ENCODE measurements at places on chromosomes 4 and X.

GRCh38 chr4:16617435-16617834 lies 281.0 kb downstream of the LDB2 start:
- no peak for DNase-seq

DNA sequence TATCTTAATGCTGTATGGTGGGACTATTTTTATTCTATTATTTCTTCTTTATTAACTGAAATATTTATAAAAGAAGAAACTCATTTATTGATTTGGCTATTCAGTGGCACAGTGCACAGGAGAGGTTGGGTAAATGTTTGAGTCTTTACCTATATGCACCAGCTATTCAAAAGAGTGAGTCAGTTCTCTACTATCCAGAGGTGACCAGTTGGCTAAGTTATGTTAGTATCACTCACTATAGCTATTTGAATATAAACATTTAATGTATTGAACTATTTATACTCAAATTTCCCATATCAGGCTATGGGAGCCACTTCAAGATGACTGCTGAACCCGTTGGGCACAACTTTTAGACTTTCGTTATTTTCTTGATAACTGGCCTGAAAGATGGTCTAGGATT lies 106.1 kb upstream of the VEGFC start:
- no peak for DNase-seq

- peak; percentile 66 for DNase-seq
Measured at GRCh38 chr4:1870328-1870577, 940 bp upstream of the NSD2 start.

DNA sequence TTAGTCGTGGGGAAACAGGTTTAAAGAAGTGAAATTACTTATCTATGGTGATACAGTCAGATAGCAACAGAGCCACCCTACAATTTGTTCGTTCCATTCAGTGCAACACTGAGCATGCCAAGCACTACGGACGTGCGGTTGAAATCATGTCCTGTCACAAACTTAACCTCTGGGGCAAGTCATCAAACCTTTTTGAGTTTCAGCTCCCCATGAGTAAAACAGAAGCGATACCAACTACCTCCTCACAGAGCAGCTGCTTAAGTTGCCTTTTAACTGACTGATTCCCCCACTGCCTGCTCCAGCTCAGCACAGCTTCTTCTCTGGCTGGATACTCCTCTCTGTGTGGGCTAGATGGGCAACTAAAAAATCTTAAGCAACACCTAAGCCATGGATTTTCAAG lies 36.0 kb downstream of the LHFPL1 start:
- DNase-seq: no peak

GRCh38 chr4:169418846-169419245 lies 148.1 kb upstream of the SH3RF1 start:
- no peak for DNase-seq

GRCh38 chr4:85187106-85187505 lies 220.6 kb upstream of the WDFY3 start:
- DNase-seq: no peak

DNA sequence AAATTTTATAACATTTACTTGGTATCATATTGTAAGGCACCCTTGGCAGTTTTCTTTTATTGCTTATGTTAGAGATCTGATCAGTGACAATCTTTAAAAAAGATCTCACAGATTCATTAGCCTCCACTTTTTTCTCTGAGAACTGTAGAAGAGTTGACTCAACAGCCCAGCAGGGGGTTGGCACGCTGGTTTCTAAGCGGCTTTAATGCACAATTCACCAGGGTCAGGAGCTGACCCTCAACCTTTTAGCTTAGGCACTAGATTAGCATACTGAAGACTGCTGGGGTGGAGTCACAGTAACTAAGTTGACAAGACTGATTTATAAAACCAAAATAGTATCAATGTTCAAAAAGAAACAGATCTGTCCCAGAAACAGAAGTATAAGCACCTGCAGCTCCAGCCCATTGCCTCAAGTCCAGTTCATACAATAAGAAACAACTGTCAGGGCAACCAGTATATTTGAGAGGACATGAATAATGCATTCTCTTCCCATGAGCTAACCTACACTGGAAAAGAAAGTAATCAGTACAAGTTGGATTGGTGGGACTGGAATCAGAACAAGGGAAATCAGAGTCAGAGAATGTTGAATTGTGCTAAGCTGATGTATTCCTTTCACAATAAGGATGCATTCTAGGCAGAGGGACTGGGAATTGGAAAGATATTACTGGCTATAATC lies 77.6 kb downstream of the PDE5A start:
- no peak for DNase-seq

GRCh38 chr4:43345323-43345925 lies 452.9 kb downstream of the GRXCR1 start:
- DNase-seq: no peak

DNA sequence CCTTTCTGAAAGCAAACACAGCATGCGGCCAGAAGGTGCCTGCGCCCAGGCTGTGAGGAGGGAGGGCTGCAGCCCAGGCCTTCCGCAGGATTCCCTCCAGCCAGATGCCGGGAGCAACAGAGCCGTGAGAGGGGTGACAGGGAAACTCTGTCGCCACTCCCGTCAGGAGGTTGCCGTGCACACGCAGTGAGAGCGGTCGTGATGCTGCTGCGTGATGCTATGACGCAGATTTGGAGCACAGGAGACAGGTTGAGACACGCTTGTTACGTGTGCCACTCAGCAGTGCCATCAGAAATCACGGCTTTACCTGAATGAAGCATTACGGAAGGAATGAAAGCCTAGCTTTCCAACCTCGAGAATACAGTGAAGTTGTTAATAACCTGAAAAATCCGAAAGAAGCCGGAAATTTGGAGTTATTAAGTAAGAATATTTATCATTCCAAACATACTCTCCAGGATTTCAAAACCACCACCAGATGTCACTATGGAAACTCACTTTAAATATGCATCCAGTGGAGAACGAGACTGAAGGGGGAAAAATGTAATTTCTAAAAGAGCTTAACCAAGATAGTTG lies 54.4 kb downstream of the FAT1 start:
- no peak for DNase-seq

DNA sequence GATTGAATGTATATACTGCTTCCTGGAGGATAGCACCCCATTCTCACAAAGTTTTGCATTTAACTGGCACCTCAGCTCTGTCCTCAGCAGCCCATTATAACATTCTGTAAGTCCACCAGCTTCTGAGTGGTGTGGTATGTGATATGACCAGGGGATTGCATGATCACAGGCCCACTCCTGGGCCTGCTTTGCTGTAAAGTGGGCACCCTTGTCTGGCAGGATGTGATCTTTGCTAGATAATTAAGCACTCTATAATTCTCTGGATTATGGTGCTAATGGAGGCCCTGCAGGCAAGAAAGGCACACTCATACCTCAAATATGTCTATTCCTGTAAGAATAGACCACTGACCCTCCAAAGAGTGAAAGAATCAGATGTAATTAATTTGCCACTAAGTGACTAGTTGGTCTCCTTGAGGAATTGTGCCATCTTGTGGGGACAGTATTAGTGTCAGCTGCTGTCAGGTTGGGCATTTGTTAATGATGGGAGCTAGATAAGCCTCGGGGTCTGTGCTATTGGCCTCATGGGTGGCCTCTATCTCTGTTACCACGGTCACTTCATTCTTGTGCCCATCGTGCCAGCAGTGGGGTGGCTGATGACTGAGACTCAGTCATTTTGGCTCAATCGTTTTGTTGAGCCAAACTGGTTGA lies 2.2 kb upstream of the CFI start:
- DNase-seq: no peak

GRCh38 chr4:149715822-149716585 lies 99.6 kb downstream of the IQCM start:
- no peak for DNase-seq

DNA sequence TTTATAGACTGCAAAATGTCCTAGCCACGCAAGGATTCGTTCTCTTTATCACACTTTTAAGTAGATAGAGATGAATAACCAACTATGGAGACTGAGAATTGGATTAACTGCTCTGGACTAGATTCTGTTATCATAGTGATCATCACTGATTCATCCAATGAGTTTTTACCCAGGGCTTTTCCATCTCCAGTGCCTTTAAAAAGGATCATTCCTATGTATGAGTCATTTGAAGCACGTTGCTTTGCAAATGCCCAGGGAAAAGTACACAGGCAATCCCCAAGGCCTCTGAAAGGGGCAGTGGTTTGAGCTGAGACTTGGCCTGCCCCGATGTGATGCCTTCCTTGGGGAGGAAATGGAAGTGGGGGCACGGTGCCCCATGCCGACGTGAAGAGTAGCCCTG lies 122.7 kb upstream of the PSAPL1 start:
- DNase-seq: no peak

GRCh38 chrX:129955682-129956081 lies 26.8 kb upstream of the BCORL1 start:
- no peak for DNase-seq

GRCh38 chrX:65740909-65741308 lies 73.5 kb downstream of the MSN start:
- no peak for DNase-seq

GRCh38 chrX:105882581-105883275 lies 60.4 kb downstream of the NRK start:
- no peak for DNase-seq

GRCh38 chr4:139368998-139369397 lies 66.7 kb upstream of the NDUFC1 start:
- no peak for DNase-seq

- DNase-seq: no peak
Measured at GRCh38 chr4:110124711-110125110, 73.7 kb downstream of the ELOVL6 start.

GRCh38 chr4:176187624-176188023 lies 7.8 kb downstream of the SPATA4 start:
- DNase-seq: no peak

DNA sequence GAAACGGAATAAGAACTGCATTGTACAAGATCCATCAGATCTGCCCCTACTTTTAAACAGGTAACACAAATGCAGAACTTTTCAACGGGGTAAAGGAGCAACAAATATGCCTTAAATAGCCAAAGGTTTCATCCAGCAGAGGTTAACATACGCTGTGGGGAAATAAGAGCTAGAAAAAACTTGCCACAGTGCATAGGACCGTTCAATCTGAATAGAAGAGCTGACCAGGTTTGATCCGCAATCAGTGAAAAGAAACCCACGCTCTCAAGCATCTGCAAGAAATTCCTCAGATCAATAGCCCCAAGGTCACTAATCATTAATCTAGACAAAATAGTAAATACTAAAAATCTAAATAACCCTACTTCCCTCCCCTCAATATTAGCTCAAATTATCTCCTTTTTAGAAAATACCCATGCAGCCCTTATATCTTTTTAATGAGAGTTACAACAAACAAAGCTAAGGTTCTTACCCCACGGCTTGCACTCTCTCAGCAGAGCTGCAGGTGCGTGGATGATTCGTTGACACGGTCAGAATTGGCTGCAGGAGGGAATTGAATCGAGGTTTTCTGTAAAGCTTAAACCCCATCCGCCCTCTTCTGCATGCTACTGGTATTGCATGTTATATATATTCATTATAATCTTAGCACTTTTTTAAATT lies at the start of gene TLR10:
Gene TLR10, minus strand, starts transcription at position 539 of the 657 bp plus-strand sequence. CDS start 7,400 bp downstream, outside the sequence.
- DNase-seq: no peak

DNA sequence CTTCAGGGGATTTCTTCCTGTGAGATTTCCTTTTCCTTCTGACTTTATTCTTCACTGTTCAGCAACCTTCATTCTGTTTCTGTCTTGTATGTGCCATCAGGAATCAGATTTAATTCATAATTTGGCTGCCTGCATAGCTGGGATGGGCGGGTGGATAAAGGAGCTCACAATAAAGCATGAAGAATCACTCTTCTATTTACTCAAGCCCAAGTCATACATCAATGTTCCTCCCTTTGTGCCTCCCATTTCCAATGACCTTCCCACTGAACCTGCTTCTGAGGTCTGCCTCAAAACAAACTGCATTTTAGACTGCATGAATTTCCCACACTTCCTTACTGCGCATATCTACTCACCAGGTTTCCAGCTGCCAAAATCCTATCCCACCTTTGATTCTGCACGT lies 14.0 kb downstream of the PDGFC start:
- DNase-seq: no peak

GRCh38 chrX:149145845-149146285 lies 359.2 kb downstream of the IDS start:
- no peak for DNase-seq

DNA sequence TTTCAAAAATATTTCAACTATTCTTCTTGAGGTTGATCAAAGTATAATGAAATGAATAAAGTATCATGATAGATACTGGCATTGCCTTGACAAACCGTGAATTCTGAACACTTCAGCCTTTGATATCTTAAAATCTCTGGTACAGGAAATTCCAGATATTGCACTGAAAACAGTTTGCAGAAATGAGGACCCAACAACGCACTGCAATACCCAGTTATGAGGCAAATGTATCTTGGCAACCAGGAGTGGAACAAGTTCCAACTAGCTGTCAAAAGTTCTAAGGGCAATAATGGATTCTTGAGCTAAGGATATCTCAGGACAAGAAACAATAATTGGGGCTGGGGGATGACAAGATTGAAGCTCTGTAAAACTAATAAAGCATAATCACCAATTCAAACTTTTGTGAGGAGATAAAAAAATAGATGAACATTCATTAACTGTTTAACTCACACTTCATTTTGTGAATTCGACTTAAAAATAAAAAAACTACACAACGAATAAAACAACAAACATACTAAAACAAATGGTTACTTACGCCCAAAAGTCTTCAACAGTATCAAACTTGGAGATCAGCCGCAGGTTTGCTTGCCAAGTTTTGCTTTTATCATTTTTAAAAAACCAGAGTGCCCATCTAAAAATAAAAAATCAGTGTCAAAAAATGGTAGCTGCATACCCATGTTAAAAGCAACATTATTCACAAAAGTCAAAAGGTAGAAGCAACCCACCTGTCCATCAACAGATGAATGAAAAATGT lies 38.1 kb downstream of the EIF4E start:
- no peak for DNase-seq

- no peak for DNase-seq
Measured at GRCh38 chrX:12919620-12920019, 13.2 kb downstream of the TLR8 start.

GRCh38 chrX:55487143-55487542 lies 2.5 kb downstream of the USP51 start:
- DNase-seq: no peak

GRCh38 chr4:7336732-7337131 lies 98.0 kb downstream of the PSAPL1 start:
- no peak for DNase-seq

DNA sequence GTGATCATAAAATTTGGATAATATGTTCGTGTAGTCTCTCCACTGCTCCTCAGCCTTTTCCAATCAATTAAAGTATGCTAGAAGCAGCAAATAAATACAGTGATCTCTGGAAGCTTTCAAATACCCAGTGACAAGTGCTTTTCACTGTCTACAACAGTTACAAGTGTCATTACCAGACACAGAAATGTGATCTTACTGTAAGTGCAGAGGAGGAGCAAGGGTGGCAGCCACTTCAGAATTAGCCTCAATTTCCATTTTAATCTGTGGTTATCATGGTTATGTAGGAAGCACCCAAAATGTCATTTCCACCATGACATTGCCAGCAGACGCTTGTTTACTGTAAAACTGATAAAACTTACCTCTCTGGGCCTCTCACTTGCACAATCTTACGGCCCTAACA lies 133.9 kb upstream of the ADAMTS3 start:
- no peak for DNase-seq

GRCh38 chr4:156298230-156298629 lies 344.6 kb upstream of the CTSO start:
- DNase-seq: no peak

- DNase-seq: no peak
Measured at GRCh38 chr4:9143421-9144080, 26.7 kb upstream of the FAM90A26 start.

GRCh38 chr4:1794809-1795298 lies 1.8 kb downstream of the FGFR3 start:
- DNase-seq: no peak

All from stimulated activated CD4-positive, alpha-beta T cell treated with anti-CD3 and anti-CD28 coated beads, Interleukin-1b, Interleukin-23, amount 100 ng/mL, for 1 hour (primary cell).